ENCODE measurements at places on chromosomes 12 and 14.
A peak's percentile ranks its signal among the peaks of the same experiment; 100 is the strongest.

DNA sequence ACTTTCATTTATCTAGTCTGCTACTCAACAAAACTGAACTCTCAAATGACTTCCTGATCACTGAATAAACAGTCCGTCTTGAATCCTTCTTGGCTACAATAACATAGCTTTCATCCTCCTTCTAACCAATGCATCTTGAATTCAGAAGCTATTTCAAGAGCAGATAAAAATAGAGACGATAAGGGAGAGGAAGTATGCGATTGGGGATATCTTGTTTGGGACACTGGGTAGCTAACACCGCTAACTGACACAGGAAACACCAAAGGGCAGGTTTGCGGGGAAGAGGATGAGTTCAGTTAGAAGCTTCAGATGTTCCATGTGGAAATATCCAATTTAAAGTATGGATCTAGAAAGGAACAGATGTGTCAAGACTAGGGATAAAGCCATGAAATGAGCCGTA lies 102.5 kb downstream of the SLC41A2 start:
- no peak for DNase-seq

DNA sequence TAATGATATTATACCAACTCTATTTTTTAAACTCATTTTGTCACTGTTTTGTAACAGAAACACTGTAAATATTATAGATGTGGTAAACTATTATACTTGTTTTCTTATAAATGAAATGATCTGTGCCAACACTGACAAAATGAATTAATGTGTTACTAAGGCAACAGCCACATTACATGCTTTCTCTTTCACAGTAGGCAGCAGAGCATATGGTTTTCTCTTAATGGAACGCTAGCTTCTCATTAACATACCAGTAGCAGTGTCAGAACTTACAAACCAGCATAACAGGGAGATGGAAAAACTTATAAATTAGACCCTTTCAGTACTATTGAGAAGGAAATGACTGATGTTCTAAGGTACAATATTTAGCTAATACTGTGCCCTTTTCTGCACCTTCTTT lies 398.8 kb downstream of the PRKD1 start:
- DNase-seq = no peak

DNA sequence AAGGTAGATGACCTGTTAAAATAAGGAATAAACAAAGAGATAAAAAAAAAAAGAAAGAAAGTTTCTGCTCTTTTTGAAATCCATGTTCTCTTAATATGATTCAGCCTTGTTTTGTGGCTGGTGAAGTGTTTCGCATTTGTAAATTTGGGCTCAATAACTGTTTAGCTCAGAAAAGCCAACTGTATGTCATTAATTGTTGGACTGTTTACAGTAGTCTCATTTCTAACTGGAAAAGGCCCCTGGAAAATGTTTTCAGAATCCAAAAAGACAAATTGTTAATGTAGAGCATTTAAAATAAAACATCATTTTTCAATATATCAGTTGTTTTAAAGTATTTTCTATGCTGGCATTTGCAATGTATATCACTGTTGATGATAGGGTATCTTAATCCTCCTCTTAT lies 47.4 kb upstream of the DYRK2 start:
- DNase-seq = no peak

- DNase-seq = no peak
These were observed 133.4 kb downstream of the ESRRB start for GRCh38 chr14:76509311-76509710.

DNA sequence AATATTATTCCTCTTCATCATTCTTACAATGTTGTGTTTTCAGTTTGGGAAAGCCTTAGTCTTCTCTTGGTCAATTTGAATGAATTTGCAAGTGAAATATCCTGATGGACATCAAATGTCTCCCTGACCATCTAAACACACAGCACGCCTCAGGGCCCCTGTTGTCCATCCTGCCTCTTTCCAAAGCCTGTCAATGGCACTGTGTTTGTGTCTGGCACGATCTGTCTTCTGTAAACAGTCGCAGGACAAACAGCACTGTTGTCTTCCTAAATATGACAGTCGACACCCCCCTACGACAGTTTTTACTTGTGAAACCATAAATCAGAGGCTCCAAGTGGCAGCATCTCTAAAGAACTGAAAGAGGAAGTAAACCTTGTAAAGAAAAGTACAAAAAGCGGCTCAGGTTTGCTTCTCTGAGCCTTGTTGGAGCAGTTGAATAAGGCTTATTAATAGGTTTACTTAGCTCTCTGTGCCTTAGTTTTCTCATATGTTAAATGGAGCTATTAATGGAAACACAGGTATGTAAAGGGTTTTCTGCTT lies 285.8 kb downstream of the NRXN3 start:
- DNase-seq = no peak

DNA sequence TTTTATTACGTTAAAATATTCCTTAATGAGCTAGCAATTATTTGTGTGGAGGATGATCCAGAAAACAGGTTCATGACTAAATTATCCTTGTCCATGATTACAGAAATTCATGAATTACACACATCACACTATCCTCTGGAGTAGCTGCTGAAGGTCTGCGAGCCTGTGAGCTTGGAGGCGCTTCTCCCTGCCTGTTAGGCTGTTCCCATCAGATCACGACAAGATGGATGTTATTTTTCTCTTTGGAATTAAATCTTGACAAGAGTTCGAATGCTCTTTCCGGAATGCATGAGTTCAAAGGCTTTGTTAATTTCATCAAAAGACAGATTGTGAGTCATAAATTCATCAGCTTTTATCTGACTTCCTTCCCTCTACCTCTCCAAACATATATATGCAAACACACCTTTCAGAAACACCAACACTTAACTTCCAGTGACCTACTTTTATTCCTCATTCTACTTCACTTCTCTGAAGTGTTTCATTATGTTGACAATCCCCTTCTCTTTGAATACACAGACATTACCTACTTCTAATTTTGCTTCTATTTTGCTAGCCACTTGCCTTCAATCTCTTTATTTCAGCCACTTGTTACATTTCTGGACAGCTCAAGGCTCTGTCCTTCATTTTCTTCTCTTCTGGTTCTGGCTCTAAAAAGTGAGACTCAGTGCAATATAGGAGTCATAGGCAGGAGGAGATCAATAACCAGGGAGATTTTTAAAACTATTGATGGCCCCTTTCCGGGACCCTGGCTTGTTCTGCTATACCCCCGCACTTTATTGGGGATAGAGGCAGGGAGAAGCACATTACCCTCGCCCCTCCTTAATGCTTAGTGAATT lies 274.6 kb downstream of the BTG1 start:
- DNase-seq = no peak

- no peak for DNase-seq
These were observed 642 bp upstream of the PHC1 start for GRCh38 chr12:8913702-8914032.

DNA sequence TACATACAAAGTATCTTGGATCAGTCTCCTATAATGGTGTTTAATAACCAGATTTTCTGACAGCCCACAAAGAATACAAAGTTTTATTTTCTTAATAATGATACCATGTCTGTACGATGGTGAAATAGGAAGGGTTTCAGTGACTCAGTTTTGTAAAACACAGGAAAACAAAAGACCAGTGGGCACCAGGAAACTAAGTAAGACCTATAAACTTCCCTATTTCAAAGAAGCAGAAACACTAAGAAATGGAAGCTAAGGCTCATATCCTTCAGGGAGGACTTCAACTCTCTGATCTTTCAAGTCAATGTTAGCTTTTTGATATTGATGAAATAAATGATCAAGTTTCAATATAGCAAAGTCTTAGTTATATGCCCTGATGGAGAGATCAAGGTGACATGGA lies 196.0 kb downstream of the DUSP6 start:
- DNase-seq = peak; percentile 43

- DNase-seq = peak; percentile 7
These were observed 748 bp downstream of the MAPKAPK5 start for GRCh38 chr12:111842556-111843396.

- no peak for DNase-seq
These were observed 6.7 kb upstream of the PTPRB start for GRCh38 chr12:70643939-70644338.

DNA sequence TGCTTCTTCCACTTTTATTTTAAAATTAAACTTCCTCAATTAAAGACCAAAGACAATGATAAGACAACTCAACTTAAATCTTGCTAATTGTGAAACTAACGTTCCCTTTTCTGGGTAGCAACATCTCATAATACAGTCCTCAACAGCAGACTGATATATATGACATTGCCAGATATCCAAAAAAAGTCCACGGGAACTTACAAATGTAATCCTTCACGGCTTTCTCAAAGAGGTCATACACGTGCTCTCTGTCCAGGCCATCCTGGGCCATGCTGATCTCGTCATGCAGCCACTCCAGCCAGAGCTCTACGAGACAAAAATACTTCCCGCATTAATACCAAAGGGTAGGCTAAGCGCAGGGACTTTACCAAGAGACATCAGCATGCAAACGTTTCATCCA lies 13.3 kb downstream of the SART3 start:
- DNase-seq = peak; percentile 49

DNA sequence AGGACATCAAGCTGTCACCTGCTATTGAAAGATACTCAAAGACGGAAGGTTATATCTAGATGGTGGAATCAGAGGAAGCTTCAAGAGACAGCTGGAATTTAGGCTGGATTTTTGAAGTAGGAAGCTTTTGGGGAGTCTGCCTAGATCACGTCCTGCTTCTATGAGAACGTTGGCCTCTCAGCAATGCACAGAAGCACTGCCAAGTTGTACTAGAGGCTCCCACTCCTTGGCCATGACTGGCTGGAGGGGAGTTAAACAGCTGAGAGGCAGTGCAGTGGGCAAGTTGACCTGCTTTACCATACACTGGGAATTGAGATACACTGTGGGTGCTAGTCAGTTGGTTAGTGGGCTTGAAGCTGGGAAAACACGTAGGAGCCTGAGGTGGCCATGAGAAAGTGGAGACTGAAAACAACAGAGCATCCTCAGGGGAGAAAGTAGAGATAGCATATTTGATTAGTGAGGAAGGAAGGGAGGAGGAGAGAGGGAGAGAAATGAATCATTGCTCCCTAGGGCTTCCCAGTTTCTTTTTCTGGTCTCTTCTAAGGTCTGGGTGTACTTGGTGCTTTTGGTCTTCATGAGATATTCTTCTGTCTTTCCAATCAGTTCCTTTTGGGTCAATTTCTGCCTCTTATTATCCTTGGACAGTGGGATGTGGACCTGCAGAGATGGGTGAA lies 110.8 kb downstream of the EMP1 start:
- DNase-seq = no peak

DNA sequence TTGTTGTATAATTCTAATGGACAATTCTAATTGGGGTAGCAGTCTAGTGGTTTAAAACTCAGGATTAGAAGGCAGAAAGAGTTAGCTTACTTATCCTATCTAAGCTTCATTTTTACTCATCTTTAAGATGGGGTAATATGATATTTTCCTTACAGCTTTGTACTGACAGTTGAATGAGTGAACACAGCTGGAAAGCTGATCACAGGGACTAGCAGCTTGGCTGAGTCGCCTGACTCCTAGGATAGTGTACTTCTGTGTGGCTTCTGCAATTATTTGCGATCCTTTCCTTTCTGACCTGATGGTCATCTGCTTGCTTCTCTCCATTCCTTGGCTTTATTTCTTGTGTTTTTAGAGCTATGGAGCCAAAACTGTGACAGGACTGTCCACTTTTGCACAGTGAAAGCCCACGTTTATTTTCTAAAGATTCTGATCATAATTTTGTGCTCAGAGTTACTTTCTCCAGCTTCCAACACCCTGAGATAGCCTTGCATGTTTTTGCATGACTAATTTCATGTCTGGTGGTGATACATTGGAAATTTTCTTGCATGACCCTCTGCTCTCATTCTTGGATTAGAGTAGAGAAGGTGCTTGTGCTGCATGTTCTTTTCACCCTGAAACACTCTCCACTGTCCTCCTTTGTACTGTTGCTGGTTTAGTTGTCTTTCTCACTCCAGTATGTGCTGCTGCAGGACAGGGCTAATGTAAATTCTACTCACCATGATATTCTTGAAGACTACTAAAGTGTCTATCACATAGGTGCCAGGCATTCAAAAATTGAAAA lies 377.0 kb upstream of the ATP2B1 start:
- DNase-seq = no peak

DNA sequence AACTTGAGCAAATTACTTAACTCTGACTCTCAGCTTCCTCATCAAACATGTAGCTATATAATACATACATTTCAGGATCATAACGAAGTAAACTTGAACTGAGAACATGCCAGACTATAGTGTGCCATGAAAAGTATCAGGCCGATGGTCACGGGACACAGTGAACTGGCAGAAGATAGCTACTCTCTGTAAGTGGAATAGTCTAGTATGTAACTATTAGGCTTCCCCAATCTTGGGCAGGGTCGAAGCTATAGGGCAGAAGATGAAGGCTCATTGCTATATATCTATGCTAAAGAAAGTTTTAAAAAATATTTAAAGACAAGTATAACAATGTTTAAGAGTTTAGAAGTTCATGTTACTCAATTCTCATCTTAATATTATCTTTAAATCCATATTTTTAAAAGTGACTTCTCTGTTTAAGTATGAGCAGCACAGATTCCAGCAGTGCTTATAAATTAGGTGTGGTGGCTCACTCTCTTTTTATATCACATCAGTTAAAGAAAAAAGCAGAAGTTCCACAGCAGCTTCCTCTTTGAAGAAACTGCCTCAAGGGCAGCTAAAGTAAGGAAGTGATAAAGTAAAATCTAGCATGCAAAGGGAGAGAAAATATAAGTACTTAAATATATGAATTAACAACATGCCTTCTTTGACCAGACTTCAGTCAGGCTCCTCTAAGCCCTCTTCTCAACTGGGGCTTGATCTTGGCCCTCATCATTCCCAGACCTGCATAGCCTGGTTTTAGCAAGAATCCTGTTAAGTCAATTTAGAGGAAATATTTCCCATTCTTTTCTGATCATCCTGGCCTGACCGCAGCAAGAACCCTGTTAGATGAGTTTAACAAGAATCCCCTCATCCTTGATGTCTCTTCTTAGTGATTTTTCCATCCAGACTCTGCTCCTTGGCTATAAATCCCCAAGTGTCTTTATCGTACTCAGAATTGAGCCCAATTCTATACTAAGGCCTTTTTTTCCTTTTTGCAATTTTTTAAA lies 8.4 kb upstream of the GLIPR1 start:
- DNase-seq = peak; percentile 92

- DNase-seq = no peak
These were observed 80.8 kb downstream of the PAPOLA start for GRCh38 chr14:96582995-96583394.
